ENCODE measurements at places on chromosomes 11 and 22.

- no peak for DNase-seq
Observed at GRCh38 chr11:102680945-102681344, 24.6 kb downstream of the MMP27 start.

GRCh38 chr22:49929211-49929979, 11.0 kb downstream of the CRELD2 start:
- DNase-seq, result peak; percentile 90

DNA sequence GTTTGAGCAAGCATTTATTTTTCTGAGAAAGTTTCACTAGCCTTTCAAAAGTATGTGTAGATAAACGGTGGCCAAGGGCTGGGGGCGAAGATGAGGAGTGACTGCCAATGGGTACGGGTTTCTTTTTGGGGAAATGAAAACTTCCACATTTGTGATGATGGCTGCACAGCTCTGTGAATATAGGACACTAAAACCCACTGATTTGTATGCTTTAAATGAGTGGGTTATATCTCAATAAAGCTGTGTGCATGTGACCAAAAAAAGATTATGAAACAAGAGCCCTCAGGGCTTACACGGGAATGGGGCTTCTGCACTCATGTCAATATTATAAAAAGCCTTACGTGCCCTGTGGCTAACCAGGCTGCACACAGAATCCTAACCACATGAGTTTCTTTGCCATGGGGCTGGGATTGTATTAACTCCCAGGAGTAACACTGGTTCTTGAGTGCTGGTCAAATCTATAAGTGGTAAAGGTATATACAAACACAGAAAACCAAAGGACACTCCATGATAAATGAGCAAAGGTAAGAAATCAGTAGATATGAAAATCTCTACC, 31.3 kb downstream of the ABCC8 start:
- DNase-seq, result no peak

GRCh38 chr11:70494559-70495350, 96.4 kb downstream of the CTTN start:
- no peak for DNase-seq

DNA sequence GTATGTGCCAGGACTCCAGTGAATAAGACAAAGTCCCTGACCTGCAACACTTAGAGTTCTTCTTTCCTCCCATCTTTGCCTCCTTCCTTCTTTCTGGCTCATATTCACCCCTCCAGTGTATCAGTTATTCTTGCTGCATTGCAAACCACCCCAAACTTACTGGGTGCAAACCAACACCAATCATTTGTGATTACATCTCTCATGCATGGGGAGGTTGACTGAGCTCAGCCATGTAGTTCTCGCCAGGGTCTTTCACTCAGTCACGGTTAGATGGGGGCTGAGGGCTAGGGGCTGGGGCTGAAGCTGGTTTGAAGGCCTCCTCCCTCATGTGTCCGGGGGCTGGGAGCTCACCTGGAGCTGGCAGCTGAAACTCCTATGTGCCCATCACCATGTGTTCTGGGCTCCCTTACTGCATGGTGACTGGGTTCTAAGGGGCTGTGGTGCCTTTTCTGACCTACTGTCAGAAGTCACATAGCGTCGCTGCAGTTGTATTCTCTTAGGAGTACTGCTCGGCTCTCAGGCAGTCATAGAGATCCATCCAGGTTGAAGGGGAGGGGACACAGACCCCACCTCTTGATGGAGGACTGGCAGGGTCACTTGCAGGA, 35.0 kb upstream of the CACNG2 start:
- DNase-seq, result peak; percentile 29

- no peak for DNase-seq
Observed at GRCh38 chr22:44964722-44965078, 45.1 kb downstream of the PHF21B start.

Data from mesothelial cell of epicardium (in vitro differentiated cells).